ENCODE measurements at places on chromosomes 1 and 21.

- DNase-seq, result no peak
Measured at GRCh38 chr1:84740050-84740714, 49.9 kb upstream of the SSX2IP start.

GRCh38 chr1:224734261-224734935, 118.3 kb downstream of the CNIH3 start:
- no peak for DNase-seq

DNA sequence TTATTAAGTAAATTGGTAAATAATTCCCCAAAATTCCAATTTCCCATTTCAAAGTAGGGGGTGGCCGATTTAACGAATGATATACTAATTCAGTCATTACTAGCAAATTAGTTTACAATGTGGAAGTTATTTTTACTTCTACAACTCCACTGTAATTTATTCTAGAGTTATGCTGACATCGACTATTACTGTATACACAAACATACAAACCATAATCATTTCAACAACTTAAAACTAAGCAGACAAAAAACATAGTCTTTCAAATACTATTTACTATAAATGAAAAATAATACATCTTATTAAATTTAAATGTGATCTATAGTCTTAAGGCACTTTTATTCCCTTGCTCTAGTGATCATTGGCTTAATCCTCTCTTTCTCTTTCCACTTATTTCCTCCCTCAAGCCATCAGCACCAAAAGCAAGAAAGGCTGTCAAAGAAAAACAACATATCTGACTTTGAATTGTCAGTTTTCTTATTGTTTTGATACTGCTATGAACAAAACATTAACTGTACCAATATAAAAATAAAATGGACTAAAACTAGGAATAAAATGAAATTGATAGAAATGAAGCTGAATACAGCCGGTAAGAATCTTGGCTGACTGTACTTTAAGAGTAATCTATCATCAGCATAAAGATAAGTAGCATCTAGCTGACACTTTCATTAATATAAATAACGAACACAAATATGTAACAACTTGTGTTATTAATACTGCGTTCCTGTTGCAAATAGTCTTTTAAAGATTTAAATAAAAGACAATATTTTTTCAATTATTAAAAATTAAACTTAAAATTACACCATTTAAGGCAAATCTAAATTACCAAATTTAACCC, 4.1 kb downstream of the CDC42BPA start:
- DNase-seq, result no peak

DNA sequence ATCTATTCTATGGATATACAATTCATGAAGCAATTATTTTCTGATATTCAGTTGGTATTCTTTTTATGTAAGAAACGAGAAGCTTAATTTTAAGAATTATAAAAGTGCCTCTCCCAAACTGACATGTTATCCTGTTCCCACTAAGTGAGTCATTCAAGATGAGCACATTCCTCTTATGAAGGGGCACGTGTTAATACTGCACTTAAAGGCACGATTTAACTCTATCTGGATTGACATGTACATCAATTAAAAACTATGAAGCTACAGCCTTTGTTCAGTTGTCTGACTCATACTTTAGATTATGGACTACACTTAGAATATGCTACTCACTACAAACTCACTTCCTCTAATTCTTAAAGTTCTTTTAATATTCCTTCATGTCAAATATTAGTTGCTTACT, 111.6 kb downstream of the CYYR1 start:
- no peak for DNase-seq

DNA sequence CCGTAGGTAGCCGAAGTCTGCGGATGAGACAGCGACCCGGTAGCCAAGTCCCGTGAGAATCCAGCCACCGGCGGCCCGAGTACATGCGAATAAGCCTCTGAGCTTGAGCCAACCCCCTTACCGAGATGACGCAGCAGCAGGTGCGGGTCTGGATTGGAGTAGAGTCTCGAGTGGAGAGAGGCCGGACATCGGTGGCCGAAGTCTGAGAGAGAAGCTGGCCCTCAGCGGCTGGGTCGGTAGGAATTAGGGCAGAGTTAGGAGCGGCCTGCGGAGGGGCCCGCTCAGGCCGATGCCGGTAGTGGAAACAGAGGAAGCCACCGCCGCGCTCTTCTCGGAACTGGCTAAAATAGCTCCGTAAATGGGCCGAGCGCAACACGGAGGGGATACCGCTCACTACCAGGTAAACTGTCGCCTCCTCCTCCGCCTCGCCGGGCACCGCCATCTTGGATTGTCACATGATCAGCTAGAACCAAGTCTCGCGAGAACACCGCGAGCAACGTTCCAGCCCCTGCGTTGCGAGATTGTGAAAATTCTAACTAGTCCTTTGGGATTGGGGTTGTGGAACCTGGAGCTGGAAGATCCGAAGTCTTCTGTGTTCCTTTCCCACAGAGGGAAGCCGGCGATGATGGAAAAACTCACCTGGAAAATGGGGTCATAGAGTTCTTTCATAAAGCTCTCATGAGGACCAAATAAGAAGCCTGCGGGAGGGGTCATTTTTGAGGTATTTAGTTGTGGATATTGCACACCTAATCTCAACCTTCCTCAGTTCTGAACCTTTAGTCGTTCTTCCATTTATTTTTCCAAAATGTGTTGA, at the start of gene GPATCH3:
Gene GPATCH3 (minus strand): TSS at position 467 of the 814 bp plus-strand sequence. CDS start 25 bp downstream, at position 442.
- DNase-seq, result peak; percentile 95

DNA sequence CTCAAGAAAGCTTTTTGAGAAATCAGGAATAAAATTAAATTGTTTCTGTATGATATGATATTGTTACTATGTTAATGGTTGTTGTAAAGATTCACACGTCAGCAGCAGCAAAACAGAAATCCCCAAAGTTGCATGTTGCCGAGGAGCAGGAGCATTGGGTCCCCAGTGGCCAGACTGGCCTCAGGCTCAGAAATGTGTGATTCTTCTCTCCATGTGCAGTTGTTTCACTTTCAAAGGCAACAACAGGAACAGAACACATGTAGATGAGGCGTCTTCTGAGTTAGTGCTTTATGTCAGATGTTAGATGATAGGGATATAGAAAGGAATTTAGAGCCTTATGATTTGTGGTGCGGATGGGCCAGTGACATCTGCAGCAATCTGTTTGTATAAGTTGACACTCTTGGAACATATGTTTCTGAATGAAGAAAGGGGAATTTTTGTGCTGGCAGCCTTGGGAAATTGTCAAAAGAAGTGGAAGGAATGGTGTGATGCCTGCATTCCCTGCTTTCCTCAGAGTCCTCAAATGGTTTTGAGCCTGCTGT, 2.1 kb upstream of the TTLL7 start:
- DNase-seq, result no peak

GRCh38 chr1:168491527-168492164, 52.2 kb downstream of the XCL2 start:
- no peak for DNase-seq
